ENCODE measurements at places on chromosomes 4 and X. TPM values are rescaled to one million over a fixed set of nuclear protein-coding genes. Genes with fewer than 3 reads are reported as not detected.
A peak's percentile ranks its signal among the peaks of the same experiment; 100 is the strongest.

GRCh38 chrX:72131317-72132294 is at the start of gene RTL5:
TSS of gene RTL5 (minus strand) at chrX:72131915.
- peak; percentile 77 for DNase-seq

- DNase-seq: peak; percentile 60
Observed at GRCh38 chr4:16001484-16001858, 38.5 kb upstream of the FGFBP2 start.

DNA sequence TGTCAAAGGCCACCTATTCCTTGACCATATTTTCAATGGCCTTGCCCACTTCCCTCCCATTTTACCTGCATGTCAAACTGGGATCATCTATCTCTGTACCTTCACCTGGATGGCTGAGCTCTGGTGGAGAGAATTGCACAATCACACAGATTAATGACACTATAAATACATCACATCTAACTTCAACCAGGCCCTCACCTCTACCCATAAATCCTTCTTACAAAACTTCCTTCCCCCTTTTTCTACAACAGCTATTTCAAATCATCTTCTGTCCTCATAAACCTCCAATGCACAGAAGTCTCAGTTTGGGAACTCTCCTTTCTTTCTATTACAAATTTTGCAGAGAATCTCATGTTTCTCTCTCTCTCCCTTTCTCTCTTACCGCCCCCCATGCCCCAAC is 9.2 kb downstream of the PALLD start:
- no peak for DNase-seq

The GJB1 gene
- total RNA-seq: 78.9 TPM

The HPGD gene
- total RNA-seq: 256 TPM

- DNase-seq: no peak
Observed at GRCh38 chr4:109191216-109191615, 111.2 kb downstream of the COL25A1 start.

DNA sequence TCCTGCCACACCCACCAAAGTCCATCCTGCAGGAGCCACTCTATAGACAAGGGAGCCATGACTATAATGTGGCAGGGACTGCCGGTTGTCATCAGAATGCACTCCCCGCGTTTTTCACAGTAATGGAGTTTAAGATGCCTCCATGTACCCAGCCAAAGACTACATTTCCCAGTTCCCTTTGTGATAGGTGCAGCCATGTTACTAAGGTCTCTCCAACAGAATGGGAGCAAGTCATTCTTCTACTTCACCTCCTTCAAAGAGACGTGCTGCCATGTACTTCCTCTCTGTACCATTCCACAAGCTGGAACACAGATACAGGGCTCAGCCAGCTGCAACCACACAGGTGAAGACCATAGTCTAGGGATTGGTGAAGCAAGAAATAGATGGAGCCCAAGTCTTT is 126.7 kb downstream of the CORIN start:
- DNase-seq: no peak

DNA sequence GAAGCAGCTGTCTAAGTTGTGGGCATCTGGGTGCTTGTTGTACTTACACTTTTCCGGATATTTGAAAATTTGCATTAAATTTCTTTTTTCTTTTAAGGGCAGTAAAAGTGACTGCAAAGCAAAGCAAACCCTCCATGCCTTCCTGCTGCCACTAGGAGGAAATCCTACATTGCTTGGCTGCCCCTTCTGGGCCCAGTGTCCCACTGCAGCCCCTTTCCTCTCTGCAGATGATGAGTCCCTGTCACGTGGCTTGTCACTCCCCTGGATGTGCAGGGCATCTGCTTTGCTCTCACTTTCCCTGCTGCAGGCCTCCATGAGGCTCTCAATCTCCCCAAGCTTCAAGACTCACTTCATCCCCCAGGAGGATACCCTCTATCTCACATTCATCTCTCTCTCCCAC is 12.7 kb downstream of the TSR2 start:
- no peak for DNase-seq

DNA sequence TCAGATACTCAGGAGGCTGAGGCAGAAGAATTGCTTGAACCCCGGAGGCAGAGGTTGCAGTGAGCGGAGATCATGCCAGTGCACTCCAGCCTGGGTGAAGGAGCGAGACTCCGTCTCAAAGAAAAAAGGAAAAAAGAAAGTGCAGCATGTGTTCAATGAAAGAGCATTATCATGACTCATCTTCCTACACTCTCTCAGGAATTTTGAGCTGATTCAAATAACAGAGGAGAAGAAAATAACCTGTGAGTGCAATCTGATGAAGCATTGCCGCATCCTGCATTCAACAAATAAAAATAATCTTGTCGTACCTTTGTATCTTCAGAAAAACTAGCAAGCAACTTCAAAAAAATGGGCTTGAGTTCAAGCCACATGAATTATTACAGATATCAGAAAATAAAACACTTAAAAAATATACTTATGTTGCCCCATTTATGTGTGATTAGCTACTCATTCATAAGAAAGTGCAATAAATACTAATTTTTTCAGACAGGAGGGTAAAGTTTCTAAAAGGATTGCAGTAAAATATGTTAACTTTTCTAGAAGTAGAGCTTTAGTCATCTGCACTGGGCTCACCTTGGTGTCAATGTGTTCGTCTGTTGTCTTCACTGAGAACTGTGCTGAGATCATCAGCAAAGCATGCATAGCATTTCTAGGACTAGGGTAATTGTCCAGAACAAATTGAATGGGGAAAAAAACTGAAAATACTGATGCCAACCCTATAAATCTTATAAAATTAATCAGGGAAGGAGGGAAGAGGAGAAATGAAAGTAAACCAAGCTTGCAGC is 90.4 kb upstream of the VCX3B start:
- DNase-seq: no peak

DNA sequence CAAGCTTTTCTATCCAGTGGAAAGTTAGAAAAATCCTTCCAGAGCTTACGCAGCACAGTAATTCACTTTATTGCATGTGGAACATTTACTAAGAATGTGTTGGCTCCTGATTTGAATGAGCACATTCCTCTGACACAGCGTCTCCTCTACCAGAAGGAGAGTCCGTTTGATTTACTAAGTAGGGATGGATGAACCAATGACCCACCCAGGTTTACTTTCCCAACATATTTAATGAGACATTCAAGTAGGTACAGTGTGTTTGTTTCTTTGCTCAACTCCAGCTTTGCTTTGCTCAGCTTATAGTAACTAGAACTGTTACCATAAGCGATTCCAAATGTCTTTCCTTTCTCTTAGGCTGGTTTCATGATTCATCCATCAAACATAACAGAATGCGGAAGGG is 161.7 kb downstream of the SMARCA1 start:
- DNase-seq: no peak

The CTAG1B gene
- total RNA-seq: not detected

DNA sequence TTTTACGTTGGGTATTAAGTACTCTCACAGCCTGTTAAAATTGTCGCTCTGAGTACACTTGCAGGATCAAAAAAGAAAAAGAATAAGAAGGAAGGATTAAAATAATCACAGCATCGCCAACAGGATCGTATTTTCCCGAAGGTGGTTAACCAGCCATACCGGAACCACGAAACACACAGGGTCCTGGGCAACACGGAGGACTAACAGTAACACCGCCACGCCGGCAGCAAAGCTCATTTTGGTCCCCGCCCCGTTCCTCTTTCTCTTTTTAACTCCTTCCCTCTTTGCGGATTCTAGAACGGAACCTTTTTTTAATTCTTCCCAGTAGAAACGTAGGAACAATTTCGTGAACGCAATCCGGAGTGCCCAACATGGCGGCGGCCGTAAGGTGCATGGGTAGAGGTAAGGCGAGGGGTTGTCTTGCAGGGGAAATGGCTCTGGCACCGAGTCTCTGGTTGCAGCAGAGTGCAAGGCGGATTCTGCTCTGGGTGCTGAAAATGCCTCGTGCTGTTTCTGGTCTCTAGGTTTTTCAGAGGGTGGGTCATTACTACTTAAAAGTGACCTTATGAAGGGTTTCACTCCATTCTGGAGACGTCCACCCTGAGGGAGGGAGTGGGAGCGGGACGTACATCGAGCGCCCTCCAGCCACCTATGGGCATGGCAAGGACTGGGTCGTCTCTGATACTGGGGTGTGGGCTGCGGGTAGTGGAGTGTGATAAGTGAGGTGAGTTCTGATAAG is at the start of gene MRPL1:
TSS of gene MRPL1 (plus strand) at position 353 of the 739 bp plus-strand sequence. CDS start at position 372, 19 bp downstream.
- DNase-seq: peak; percentile 85

DNA sequence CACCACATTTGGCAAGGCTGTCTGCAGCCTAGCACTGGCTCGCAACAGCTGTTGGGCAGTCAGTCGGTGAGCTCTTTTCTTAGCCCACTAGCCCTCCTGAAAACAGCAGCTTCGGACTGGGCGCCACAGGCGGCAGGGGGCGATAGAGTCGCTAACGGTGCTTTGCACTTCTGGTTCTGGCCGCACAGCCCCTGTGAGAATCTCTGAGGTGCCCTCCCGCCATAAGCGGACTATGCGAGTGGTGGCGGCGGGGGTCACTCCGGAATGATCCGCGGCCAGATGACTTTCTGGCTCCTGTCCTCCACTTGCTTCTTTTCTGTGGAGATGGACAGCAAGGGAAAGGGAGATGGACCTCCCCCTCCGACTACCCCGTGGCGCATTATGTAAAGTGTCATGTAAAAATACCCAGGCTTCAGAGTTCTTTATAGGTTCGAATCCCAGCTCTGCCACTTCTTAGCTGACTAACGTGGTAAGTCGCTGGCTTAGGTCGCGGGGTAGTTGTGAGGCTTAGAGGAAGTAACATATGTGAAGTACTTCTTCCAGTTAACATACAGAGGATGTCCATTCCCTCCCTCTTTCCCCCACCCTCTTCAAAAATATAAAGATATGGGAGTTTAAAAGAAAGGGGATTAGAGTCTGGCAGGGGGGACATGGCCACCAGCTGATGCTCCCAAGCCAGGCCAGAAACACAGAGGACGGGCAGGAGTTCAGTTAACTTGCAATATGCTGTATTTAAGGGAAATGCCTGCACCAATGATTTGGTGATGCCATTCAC is 11.0 kb downstream of the ARHGAP36 start:
- peak; percentile 12 for DNase-seq

- DNase-seq: no peak
Observed at GRCh38 chr4:65624651-65625050, 45.6 kb downstream of the EPHA5 start.

- no peak for DNase-seq
Observed at GRCh38 chr4:54498661-54499111, 159.1 kb upstream of the KIT start.

The SORCS2 gene
- 3.1 TPM for total RNA-seq

DNA sequence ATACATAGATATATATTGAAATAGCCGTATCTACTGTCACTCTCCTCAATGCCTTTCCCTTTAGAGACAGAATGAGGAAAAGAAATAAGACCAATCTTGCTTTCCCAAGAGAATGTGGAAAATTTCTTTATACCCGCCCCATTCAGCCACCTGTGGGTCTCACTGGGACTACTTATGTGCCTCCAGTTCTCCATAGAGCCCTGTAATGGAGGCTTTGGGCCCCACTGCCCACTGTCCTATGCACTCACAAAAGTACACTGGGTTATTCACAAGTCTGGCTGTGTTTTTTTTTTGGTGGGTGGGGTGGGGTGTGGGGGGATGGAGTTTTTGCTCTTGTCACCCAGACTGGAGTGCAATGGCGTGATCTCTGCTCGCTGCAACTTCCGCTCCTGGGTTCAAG is 70.4 kb upstream of the ELOVL6 start:
- DNase-seq: no peak

DNA sequence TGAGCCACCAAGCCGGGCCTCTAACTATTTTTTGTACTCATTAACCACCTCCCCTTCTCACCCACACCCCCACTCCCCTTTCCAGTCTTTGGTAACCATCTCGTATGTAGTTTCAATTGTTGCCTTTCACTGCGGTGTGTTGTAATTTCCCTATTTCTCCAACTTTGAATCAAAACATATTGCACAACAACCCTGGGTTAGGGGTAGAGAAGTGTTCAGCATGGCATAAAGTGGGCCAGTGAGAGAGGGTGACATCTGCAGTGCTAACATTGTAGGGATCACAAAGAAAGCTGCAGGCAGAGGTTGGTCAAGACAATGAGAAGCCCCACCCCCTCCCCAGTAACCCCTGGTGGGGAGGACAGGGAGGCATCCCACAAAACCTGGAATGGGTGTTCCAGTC is 92.7 kb downstream of the SPATA18 start:
- DNase-seq: no peak

DNA sequence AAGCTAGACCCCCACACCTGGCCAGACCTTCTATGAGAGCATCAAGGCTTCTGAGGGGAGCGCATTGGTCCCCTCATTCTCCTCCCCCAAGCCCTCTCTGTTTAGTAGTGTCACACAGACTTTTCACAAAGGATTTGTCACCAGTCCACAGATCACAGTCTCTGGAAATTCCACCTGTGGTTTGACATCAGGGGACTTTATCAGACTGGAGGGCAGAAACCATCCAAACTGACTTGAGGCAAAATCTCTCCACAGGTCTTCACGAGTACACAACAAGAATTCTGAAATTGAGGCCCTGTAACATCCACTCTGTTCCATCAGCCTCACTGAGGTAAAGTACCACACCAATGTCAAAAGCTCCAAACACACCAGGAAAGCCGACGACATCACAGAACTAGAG is 112.5 kb downstream of the SH3KBP1 start:
- no peak for DNase-seq

GRCh38 chr4:80101792-80102116 is 28.7 kb upstream of the ANTXR2 start:
- no peak for DNase-seq

Measured in mucosa of descending colon (tissue), 3 donors.